ENCODE measurements at places on chromosomes 2 and 18. TPM values are rescaled to one million over a fixed set of nuclear protein-coding genes. Genes with fewer than 3 reads are reported as not detected.

CXCR4 gene
- 72.6 TPM for total RNA-seq

FAM110C gene
- not detected for total RNA-seq

DNA sequence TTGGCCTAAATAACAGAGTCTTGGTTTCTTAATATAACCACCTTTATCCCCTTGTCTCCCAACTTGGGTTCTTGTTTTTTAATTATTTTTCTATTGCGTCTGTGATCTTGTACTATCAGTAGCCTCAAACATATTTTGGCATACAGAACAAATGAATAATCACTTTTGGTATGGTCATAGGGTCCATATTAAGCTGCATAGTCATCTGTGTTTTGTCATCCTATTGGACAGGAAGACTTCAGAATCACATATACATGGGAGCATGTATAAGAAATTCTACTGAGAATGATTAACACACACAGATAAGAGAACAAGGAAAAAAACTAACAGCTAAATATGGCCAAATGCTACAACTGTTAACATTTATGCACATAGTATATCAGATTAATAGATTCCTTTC is 126.0 kb downstream of the MEP1B start:
- DNase-seq: no peak
- no peaks in the 10 kb centered on the region for H3K36me3 ChIP-seq
- H3K27ac ChIP-seq: no peak overlapping the region
- no peak overlapping the region for H3K4me3 ChIP-seq

- no peak overlapping the region for H3K27ac ChIP-seq
- H3K27me3 ChIP-seq: no peaks in the 10 kb centered on the region
- no peak overlapping the region for H3K4me3 ChIP-seq
- H3K4me1 ChIP-seq: no peaks in the 10 kb centered on the region
- H3K36me3 ChIP-seq: no peaks in the 10 kb centered on the region
These were observed 233.7 kb downstream of the DSEL start for GRCh38 chr18:67282796-67283195.

- peak overlapping the region; percentile 7 for H3K27ac ChIP-seq
- H3K4me1 ChIP-seq: peaks cover 37% of the 10 kb centered on the region
- H3K36me3 ChIP-seq: peaks cover 12% of the 10 kb centered on the region
- no peak for DNase-seq
- no peaks in the 10 kb centered on the region for H3K27me3 ChIP-seq
These were observed 32.5 kb downstream of the INPP5D start for GRCh38 chr2:233092432-233093165.

- no peak overlapping the region for H3K27ac ChIP-seq
- H3K36me3 ChIP-seq: no peaks in the 10 kb centered on the region
- H3K4me3 ChIP-seq: no peak overlapping the region
- H3K27me3 ChIP-seq: no peaks in the 10 kb centered on the region
- no peaks in the 10 kb centered on the region for H3K4me1 ChIP-seq
- DNase-seq: no peak
These were observed 8.2 kb upstream of the SNED1 start for GRCh38 chr2:240990266-240990529.

ANKRD29 gene
- total RNA-seq: not detected

- H3K36me3 ChIP-seq: peaks cover 11% of the 10 kb centered on the region
- H3K4me1 ChIP-seq: peaks cover 16% of the 10 kb centered on the region
- H3K4me3 ChIP-seq: no peak overlapping the region
- H3K27me3 ChIP-seq: no peaks in the 10 kb centered on the region
These were observed 45.6 kb downstream of the REV1 start for GRCh38 chr2:99444222-99444621.

TDRD15 gene
- not detected for total RNA-seq

- no peak overlapping the region for H3K27ac ChIP-seq
- no peaks in the 10 kb centered on the region for H3K27me3 ChIP-seq
- DNase-seq: no peak
- no peaks in the 10 kb centered on the region for H3K4me1 ChIP-seq
- H3K4me3 ChIP-seq: no peak overlapping the region
These were observed 255.4 kb downstream of the ALPK2 start for GRCh38 chr18:58373481-58373880.

UGT1A3 gene
- not detected for total RNA-seq

RGPD8 gene
- 12.5 TPM for total RNA-seq

DNA sequence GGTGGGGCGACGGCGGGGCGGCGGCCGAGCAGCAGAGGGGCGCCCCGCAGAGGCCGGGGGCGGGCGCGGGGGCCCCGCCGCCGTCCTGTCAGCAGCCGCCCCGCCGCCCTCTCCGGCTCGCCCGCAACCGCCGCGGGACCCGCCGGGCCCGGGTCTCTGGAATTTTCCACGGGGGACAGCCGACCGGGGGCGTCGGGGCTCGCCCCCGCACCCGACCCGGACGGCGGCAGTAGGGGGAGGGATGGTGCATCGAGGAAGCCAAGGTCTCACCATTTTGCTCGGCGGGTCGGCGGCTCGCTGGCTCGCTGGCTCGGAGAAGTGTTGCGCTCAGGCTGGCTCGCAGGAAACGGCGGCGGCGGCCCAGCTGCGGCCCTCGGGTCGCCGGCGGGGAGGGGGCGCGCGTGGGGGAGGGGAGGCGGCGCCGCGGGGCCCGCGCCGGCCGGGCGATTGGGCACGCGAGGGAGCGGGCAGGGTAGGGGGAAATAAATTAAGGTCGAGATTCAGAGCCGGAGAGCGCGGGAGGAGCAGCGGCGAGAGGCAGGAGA is 405 bp downstream of the PPP3R1 start:
- peak overlapping the region; percentile 95 for H3K27ac ChIP-seq
- H3K4me3 ChIP-seq: peak overlapping the region; percentile 98
- DNase-seq: peak; percentile 47
- no peaks in the 10 kb centered on the region for H3K27me3 ChIP-seq

GRCh38 chr18:905307-905947 is 756 bp downstream of the ADCYAP1 start:
- H3K27ac ChIP-seq: no peak overlapping the region
- DNase-seq: no peak
- no peak overlapping the region for H3K4me3 ChIP-seq
- H3K36me3 ChIP-seq: no peaks in the 10 kb centered on the region

DNA sequence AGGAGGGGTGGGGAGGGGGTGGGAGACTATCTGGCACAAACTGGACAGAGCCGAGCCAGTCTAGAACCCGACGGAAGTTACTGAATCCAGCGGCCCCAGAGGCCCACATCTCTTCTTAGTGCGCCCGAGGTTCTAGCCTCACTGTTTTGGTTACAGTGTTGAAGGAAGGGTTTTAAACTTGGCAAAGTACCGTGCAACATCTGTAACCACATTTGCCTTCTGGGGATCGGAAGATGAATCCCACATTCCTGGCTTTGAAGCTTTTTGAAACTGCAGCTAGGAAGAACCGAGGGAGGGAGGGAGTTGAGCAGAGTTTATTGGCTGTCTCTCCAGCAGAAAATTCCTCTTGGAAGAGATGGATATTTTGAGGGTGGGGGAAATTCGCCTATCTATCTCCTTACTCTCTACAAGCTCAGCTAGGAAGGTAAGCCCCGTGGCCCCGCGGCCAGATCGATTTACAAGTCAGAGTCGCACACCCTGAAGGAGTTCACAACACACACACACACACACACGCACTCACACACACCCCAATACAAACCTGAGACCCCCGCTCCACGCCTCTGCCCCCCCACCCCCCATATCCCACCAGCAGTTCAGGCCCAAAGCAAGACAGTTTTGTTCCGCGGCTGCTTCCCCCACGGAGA is 1.0 kb downstream of the ACVR1 start:
- H3K4me1 ChIP-seq: peaks cover 59% of the 10 kb centered on the region
- peaks cover 3% of the 10 kb centered on the region for H3K36me3 ChIP-seq
- DNase-seq: peak; percentile 36
- no peaks in the 10 kb centered on the region for H3K27me3 ChIP-seq
- H3K4me3 ChIP-seq: peak overlapping the region; percentile 94

GRCh38 chr2:11663427-11663826 is 6.6 kb downstream of the NTSR2 start:
- H3K27me3 ChIP-seq: peaks cover 21% of the 10 kb centered on the region
- H3K36me3 ChIP-seq: peaks cover 4% of the 10 kb centered on the region
- no peak for DNase-seq
- no peak overlapping the region for H3K4me3 ChIP-seq
- H3K27ac ChIP-seq: no peak overlapping the region

ASB18 gene
- total RNA-seq: not detected

DNA sequence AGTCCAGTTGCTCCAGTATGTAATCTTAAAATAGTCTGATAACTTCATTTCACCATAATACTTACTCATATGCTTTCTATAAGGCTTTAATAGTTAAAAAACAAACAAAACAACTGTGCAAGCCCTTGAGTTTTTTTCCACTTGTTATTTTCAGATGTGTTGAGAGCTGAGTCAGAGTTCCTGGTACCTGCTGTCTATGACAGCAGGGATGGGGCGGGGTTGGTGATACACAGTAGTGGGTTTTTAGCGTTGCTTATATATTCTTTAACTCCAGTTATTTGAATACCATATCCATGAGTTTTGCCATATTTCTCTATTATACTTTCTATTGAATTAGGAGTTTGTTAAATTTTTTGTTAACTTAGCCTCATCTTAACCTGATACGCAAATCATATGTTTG is 5.0 kb downstream of the NAPG start:
- no peaks in the 10 kb centered on the region for H3K27me3 ChIP-seq
- peak overlapping the region; percentile 87 for H3K27ac ChIP-seq
- peak overlapping the region; percentile 11 for H3K4me3 ChIP-seq
- peaks cover 37% of the 10 kb centered on the region for H3K4me1 ChIP-seq

DNA sequence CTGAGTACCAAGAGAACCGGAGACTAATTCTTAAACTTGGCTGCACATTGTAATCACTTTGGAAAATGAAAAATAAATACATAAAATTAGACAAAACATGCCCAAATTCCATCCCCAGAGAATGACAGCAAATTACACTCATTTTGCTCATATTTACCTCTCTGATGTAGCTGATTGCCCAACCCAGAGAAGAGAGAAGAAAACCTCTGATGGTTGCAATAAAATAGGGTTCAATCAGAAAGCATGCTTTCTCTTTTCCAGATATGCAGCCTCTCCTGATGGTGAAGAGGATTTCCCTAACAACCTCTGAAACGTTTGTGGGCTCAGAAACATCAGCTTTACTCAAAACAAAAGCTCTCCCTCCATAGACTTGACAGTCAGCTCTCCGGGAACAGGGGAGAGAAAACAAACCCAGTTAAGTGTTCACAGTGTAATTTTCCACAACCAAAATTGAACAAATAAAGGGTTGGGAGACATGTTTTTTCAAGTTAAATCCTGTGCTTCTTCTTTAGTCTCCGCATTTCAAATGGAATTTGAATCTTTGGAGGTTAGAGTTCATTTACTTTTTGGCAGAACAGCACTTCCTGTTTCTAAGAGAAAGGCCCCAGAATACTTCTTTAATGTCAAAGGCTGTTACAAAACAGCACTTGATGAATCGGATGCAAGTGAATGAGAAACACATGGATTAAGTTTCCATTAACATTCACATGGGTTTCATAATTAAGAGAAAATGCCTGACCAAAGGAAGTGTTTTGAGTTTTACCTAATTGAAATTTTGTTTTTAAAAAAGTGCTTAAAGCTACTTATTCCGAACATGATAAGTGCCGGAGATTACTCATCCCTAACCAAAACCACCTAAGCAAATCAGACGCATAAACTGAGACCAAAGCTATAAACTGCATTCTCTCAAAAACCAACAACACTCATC is 570.1 kb upstream of the SYT4 start:
- no peaks in the 10 kb centered on the region for H3K27me3 ChIP-seq
- DNase-seq: no peak
- no peak overlapping the region for H3K27ac ChIP-seq
- H3K36me3 ChIP-seq: no peaks in the 10 kb centered on the region

LRRTM4 gene
- total RNA-seq: not detected

- no peak for DNase-seq
- H3K36me3 ChIP-seq: no peaks in the 10 kb centered on the region
- no peak overlapping the region for H3K27ac ChIP-seq
- H3K4me3 ChIP-seq: no peak overlapping the region
These were observed 23.1 kb upstream of the RAB31 start for GRCh38 chr18:9684881-9685614.

CIAO1 gene
- total RNA-seq: 59.9 TPM

STON1 gene
- 0.45 TPM for total RNA-seq

DNA sequence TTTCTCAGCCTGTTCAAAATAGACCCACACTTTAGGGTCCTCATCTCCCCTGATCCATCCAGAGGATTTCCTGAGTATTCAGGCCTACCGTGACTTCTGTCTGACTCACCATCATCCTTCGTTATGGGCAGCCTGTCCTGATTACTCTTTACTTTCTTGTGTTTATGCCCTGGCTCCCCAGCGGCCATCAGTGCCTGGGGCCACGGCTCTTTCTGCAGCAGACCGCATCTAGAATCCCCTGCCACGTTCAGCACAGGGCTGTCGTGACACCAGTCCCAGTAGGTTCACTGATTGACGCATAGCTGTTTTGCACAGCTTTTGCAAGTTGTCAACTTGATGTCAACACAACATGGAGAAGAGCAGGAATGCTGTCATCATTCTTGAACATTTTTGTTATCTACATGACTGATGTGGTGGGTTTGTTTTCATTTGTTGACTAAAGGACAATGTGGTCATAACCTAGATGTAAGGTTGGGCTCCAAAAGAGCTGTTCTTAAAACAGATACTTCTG is 225.6 kb downstream of the HAUS1 start:
- no peak overlapping the region for H3K4me3 ChIP-seq
- H3K27me3 ChIP-seq: peaks cover 22% of the 10 kb centered on the region
- peaks cover 9% of the 10 kb centered on the region for H3K4me1 ChIP-seq
- no peak overlapping the region for H3K27ac ChIP-seq
- DNase-seq: no peak
- no peaks in the 10 kb centered on the region for H3K36me3 ChIP-seq

RBM43 gene
- total RNA-seq: 3.8 TPM

DNA sequence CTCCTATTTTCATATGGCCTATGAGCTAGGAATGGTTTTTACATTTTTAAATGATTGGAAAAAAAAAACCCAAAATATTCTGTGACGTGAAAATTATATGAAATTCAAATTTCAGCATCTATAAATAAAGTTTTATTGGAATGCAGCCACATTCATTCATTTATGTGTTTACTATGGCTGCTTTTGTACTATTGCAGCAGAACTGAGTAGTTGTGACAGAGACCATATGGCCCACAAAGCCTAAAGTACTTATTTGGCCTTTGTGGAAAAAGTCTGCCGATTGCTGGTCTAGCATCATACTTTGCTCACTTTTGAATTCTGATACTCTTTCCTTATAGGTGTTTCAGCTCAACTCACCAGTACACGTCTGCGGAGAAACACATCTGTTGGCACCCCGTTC is 39.0 kb downstream of the MYO3B start:
- no peak overlapping the region for H3K4me3 ChIP-seq
- no peak for DNase-seq
- H3K27ac ChIP-seq: no peak overlapping the region
- H3K27me3 ChIP-seq: peaks cover 7% of the 10 kb centered on the region

DNA sequence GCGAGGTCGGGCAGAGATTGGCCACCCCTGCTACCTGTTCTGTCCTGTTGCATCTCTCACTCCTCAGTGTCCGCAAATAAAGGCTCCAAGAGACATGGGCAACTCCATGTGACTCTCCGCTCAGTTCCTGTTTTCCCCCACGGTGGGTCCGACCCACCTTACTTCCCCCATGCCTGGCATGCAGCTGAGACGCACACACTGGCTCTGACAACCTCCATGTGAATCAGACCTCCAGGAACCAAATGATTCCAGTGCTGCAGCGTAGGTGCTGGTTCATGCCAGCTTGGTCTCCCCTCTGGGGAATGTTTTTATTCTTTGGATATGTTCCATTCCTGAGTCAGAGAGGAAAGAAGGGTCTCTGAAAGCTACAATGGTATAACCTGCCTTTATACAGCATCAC is 221.5 kb downstream of the SH3RF3 start:
- no peaks in the 10 kb centered on the region for H3K27me3 ChIP-seq
- H3K4me1 ChIP-seq: peaks cover 46% of the 10 kb centered on the region
- H3K27ac ChIP-seq: no peak overlapping the region
- peaks cover 1% of the 10 kb centered on the region for H3K36me3 ChIP-seq
- DNase-seq: no peak

Measured in activated naive CD4-positive, alpha-beta T cell treated with anti-CD3 and anti-CD28 coated beads for 36 hours (primary cell).